ENCODE measurements at places on chromosomes 3 and 15.
A peak's percentile ranks its signal among the peaks of the same experiment; 100 is the strongest.

DNA sequence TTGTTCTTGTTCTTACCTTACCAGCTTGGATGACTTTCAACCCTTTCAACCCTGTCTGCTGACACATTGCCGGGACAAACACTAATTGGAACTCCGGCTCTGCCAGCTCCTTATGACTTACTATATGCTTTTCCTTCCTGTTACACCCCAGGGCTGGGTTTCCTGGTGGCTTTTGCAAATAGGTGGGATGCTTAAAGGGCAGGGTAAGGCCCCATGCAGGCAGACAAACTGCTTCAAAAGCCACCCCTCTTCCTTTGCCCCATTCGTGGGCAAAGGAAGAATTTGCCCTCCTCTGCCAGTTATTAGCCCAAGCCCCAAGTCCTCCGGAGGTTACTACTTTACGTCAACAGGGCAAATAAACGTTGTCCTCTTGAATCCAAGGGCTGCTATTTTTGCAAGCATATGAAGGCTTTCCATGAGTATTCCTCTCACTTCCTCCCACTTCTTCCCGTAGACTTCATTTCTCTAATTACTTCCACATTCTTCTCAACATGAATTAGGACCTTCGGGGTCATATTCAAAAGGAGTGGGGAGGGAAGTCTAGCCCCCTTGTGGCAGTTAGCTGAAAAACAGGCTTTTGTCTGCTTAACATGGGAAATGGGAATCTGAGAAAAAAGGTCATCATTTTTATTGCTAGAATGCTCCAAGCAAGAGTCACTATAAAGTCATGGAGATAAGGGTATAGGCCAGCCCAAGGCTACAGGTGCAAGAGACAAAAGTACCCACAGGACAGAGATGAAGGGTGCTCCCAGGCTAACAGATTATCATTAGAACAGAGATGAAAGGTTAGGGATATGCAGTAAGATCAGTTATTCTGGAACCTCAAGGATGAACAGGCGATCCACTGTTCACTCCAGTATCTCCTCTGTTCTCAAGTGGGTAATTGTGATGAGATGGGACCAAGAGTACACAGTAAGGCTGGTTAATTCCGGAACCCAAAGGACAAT lies 56.3 kb upstream of the FSTL1 start:
- peak; percentile 77 for DNase-seq

- DNase-seq: no peak
Observed at GRCh38 chr3:15023719-15024118, 41.4 kb downstream of the MRPS25 start.

- peak; percentile 68 for DNase-seq
Observed at GRCh38 chr3:143736205-143736997, 111.9 kb downstream of the SLC9A9 start.

- peak; percentile 51 for DNase-seq
Observed at GRCh38 chr3:61638741-61639140, 77.4 kb downstream of the PTPRG start.

DNA sequence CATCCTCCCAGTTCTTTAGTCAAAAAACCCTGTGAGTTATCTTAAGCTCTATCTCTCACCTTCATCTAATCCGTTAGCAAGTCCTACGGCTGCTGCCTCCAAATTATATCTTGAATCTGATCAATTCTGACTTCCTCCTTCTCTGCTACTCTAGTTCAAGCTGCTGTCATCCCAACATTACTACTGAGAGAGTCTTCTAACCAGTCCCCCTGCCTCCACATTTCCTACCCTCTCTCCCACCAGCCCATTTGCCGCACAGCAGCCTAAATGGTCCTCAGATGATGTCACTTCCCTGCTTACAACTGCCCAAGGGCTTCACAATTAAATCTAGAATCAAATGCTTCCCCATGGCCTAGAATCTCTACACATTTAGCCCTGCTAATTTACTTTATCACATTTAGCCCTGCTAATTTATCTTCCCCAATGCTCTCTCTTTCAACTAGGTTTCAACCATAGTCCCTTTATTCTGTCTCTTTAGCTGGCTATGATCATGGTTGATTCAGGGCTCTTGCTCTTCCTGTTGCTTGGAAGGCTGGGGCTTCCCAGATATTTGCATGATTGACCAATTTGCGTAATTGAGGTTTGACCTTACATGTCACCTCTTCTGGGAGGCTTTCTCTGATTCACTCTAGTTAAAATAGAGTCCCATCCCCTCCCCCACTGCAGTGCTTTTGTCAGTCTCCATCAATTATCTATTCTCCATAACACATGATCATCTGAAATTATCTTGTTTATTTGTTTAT lies 11.0 kb upstream of the ARL14 start:
- peak; percentile 80 for DNase-seq

- no peak for DNase-seq
Observed at GRCh38 chr15:92519709-92520108, 126.0 kb downstream of the ST8SIA2 start.

DNA sequence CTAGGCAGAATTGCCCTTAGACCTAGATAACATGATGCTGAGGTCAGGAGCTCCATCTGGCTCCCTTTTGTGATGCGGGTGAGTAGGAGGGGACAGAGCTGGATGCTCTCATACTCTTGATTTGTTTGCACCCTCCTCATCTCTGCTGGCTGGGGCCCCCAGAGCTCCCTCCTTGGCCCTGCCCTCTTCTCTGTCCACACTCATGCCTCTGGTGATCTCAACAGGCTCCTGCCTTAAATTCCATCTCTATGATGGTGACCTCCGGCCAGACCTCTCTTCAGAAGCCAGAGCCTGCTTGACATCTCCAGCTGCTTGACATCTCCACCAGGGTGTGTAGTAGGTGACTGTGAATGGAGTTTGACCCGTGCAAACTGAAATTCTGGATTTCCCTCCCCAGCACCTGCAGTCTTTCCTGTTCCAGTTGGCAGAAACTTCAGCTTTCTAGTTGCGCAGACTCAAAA lies 4.3 kb upstream of the FGD5 start:
- DNase-seq: no peak

DNA sequence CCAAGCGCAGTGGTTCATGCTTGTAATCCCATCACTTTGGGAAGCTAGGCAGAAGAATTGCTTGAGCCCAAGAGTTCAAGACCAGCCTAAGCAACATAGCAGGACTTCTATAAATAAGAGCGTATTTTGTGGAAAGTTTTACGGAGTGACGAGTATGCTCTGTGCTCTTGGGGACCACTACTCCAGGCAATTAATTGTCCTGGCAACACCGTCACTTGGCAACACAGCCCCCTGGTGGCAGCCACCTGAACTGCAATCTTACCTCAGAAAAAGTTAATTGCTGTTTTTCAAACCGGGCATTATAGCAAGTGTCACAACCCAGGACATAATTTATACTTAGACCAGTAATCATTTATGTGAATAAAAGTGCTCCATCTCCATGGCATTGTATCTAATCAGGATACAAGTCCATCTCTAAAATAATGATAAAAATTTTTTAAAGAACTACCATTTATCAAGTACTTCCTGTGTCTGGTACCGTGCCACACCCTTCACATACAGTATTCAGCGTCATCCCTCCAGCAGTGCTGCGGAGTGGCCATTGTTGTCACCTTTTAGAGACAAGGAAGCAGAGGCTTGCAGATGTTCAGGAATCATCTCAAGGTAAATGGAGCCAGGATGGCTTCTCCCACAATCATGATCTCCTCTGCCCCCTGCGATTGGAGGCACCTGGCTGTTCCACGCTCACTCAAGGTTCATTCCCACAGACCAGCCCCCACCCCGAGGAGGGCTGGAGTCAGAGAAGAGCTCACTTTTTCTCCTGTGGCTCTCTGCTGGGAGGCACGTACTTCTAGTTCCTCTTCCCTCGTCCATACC lies 34.5 kb downstream of the PLA2G4D start:
- peak; percentile 40 for DNase-seq

Measured in GM23248 (cell line).